ENCODE measurements at places on chromosomes 12 and 14. TPM values are rescaled to one million over a fixed set of nuclear protein-coding genes. Genes with fewer than 3 reads are reported as not detected.

The CMKLR1 gene
- total RNA-seq, result 32.9 TPM

The LGR5 gene
- 13.8 TPM for total RNA-seq

DNA sequence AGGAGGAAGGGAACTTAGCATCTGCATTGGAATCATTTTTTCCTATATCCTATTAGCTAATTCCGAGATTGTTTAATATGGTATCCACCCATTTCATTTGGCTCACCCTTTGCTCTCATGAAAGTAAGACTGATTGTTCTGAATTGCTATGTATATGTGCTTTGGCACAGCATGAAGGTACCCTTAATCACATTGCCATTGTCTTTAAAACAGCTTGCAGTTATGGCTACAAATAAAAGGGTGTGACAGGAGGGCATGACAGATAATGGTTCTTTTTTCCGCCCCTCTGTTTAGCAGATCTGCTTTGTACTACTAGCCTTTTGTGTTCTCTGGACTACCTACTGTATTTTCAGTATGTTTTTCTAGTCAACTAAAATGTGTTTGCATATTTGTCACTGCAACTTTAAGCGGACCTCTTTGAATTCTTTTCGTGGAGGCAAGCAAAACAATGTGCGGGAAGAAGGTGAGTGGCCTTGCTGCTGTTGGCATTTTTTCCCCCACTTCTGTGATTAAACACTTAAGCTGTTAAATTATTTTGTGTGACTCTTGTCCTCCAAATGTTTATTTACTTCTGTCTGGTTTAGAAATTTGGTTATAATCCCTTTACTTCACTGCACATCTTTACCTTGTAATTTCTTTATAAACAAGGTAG lies 35.8 kb downstream of the FBXO34 start:
- DNase-seq, result no peak

DNA sequence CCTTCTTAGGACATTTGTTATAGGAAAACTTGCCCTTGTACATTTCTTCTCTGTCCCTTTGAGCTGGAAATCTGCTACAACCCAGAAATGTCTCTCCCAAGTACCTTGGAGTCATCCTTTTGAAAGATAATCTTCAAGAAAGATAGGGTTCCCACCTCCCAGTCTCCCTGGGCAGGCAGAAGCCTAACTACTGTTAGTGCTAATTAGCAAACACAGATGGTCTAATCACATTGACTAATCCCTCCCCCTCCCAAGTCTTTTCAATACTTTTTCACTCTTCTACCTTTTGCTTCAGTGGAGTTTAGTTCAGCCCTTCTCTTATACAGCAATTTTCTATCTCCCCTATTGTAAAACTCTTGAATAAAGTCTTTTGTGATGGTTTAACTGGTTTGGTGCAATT lies 129.8 kb upstream of the PPFIA2 start:
- DNase-seq, result no peak

DNA sequence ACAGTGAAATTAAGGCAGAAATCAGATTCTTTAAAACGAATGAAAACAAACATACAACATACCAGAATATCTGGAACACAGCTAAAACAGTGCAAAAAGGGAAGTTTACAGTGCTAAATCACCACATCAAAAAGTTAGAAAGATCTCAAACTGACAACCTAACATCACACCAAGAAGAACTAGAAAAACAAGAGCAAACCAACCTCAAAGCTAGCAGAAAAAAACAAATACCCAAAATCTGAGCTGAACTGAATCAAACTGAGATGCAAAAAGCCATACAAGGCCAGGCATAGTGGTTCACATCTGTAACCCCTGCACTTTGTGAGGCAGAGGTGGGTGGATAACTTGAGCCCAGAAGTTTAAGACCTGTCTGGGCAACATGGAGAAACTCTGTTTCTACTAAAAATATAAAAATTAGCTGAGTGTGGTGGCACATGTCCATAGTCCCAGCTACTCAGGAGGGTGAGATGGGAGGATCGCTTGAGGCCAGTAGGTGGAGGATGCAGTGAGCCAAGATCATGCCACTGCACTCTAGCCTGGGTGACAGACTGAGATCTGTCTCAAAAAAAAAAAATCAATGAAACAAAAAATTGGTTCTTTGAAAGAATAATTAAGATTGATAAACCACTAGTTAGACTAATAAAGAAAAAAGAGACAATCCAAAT lies 33.2 kb upstream of the LDHB start:
- no peak for DNase-seq

DNA sequence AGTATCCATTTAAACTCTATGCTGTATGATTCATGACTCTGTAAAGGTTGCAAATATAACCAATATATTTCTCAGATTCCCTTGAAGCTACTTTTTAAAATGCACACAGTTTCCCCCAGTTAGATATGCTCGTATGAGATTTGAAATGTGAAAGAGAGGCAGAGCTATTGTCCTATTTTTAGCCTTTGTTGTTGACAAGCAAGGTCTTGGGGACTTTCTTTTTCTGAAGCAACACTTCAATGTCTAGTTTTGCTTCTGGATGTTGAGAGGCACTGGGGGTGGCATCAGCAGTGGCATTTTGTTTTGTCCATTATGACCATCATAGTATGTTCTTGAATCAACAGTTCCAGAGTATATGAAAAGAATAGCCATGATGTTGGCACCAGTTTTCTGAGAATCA lies 63.4 kb downstream of the ASCL1 start:
- no peak for DNase-seq

DNA sequence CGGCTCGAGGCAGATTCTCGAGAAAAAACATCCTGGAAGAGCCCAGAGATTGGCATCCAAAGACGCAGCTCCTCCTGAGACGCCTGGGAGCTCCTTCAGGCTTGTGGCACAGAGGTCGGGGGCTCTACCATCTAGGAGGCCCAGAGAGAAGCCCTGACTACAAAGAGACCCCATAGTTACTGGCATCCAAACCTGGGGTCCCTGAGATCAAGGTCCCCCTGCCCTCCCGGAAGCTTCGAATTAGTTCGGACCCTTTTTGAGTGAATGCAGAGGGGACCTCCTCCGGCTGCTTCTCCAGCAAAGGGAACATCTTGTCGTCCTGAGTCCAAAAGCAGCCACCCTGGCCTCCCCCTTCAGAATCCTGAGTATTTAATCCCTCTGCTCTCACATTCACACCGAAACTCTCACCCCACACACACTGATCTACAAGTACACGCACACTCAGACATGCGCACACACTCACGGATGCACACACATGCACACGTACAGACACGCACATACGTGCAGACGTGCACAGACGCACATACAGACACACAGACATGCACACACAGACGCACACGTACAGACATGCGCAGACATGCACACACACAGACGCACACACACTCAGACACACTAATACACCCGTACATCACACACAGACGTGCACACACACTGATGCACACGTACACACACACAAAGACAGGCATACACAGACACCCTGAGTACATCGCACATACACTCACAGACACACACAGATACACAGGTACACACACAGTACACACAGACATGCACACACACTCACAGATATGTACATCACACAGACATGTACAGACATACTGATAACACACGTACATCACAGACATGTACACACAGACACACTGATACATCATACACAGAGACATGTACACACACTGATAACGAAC lies 5.9 kb downstream of the ZNF605 start:
- DNase-seq, result no peak

The PPP4R4 gene
- 0.22 TPM for total RNA-seq

The C12orf50 gene
- total RNA-seq, result not detected

- no peak for DNase-seq
These were observed 10.9 kb downstream of the RTL1 start for GRCh38 chr14:100892496-100893227.
